ENCODE measurements at places on chromosomes 12 and 14.

- no peak for DNase-seq
These were observed 320.6 kb downstream of the KCNC2 start for GRCh38 chr12:74889073-74889472.

DNA sequence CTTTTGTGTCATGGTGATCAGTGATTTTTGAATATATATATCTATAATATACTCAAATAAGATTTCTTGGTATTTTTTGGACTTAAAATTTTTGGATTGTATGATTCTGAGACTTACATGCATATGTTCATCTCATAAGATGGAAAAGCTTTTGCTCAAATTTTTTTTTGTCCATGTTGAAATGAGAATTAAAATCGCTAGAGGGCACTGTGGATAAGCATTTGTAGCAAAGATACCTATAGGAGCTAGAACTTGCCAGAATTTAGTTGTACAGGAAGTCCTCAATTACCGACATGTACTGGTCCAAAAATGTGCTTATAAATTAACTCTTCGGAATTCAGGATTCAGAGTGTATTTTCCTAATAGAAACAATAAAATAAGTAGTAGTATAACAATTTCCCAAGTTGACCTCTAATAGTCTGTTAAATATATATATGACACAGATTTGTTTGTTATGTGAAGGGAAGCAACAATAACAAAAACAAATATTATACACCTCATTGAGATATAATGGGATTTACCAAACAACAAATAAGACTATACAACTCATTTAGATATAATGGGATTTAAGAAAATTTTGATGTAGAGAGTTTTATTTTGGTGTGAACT, 179.6 kb downstream of the TMEM117 start:
- DNase-seq, result peak; percentile 74

- no peak for DNase-seq
These were observed 129.7 kb upstream of the FUT8 start for GRCh38 chr14:65282896-65283253.

DNA sequence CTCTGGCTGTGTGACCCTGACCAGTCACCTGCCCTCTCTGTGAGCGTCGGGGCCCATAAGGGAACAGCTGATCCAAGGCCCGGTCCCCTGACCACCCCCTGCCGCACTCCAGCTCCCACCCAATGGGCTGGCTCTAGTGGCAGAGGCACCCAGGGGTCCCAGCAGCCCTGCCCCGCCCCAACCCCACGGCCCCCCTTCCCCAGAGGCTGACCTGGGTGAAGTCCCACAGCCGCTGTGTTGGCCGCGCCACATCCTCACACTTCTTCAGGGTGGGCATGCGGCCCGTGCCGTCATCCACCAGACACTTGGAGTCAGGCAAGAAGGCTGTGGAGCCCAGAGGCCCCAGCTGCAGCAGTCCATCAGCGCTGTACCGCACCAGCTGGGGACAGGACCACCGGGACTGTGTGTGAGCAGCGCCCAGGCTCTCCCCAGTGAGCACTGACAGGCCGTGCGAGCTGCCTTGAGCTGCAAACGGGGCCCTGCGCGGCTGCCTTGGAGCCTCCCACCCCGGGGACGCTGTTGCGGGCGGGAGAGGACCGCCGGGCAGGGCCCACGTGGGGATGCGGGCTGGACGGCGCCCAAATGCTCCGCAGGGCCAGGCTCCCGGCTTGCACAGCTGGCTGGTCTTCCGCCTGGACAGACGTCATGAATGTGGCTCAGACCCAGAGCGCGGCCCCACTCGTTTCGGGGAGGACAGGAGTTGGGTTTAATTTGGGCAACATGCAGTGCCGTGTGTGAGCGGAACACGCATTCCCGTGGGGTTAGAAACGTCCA, 53.5 kb downstream of the NOC4L start:
- peak; percentile 39 for DNase-seq

DNA sequence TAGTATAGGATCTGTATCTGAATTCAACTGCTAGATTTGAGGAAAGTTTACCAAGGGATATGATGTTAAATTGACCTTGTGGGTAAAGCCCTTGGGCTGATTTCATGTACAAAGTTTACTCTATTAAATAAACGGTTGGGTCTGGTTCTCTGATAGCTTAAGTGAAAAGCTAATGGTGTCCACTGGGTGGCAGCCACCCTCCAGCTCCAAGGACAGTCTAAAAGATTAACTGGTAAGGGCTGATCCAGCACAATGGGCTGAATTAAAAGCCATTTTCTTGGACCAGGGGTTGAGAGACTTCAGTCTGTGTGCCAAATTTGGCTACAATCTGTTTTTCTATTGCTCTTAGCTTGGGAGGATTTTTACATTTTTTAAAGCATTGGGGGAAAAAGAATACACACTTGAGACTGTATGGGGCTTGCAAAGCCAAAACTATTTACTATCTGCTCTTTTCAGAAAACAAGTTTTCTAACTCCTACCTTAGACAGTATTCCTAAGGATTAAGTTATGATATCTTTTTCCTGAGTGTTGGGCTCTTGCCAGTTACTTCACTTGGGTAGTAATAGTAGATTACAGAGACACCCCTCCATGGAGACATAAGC, 116.5 kb downstream of the GPHN start:
- DNase-seq, result peak; percentile 67

GRCh38 chr14:100060760-100061159, 4.5 kb upstream of the EVL start:
- DNase-seq, result no peak

GRCh38 chr12:46230983-46231382, 37.9 kb downstream of the SLC38A1 start:
- no peak for DNase-seq

DNA sequence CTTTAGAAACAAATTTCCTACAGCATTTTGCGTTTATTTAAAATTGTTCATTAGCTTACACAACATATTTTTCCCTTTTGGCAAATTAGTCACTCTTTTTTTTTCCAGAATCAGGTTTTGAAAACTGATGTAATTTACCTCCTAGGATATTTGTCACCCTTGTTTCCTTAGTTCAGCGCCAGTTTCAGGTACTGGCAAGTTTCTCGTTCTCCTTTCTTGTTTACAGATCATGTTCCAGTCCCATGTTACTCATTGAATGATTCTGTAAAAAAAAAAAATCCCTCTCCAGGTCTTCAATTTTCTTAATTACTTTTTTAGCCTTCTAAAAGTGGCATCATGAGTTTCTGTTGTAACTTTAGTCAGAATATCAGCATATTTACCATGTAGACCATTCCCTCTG, 2.7 kb downstream of the PPP4R4 start:
- DNase-seq, result no peak

DNA sequence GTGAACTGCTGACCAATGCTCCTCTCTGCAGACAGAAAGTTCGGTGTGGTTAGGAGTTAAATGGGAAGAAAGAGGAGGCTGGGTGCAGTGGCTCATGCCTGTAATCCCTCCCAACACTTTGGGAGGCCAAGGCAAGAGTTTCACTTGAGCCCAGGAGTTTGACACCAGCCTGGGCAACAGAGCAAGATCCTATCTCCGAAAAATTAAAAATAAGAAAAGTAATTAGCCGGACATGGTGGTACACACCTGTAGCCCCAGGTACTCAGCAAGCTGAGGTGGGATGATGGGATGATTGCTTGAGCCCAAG, 19.0 kb downstream of the ATXN2 start:
- DNase-seq, result no peak

- peak; percentile 20 for DNase-seq
These were observed 670 bp downstream of the DYRK2 start for GRCh38 chr12:67649261-67649569.

DNA sequence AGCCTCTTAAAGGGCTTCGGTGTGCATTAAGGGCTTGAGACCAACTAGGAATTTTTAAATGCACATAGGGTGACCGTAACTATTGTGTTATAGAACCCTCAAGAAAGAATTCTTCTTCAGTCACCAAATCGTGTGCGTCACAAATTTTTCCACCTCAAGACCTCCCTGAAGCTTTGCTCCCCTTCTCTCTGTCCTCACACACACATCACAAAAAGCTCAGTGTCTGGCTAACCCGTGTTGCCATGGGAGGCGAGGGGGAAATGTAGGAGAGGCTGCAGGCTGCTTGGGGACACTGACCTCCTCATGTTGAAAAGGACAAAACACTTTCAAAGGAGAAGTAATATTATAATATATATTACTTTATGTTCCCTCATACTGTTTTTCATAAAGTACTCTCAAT, 10.6 kb downstream of the SSPN start:
- DNase-seq, result no peak

- peak; percentile 42 for DNase-seq
These were observed 290.3 kb downstream of the NAV3 start for GRCh38 chr12:78120866-78121560.

GRCh38 chr12:124837958-124838803, 25.5 kb downstream of the SCARB1 start:
- DNase-seq, result peak; percentile 95

Data from SJCRH30 (cell line).